Stimulated activated CD8-positive, alpha-beta memory T cell treated with anti-CD3 and anti-CD28 coated beads, Interleukin-4, amount 100 ng/mL, for 1 hour (primary cell): ENCODE measurements at places on chromosomes 2 and 18.

DNA sequence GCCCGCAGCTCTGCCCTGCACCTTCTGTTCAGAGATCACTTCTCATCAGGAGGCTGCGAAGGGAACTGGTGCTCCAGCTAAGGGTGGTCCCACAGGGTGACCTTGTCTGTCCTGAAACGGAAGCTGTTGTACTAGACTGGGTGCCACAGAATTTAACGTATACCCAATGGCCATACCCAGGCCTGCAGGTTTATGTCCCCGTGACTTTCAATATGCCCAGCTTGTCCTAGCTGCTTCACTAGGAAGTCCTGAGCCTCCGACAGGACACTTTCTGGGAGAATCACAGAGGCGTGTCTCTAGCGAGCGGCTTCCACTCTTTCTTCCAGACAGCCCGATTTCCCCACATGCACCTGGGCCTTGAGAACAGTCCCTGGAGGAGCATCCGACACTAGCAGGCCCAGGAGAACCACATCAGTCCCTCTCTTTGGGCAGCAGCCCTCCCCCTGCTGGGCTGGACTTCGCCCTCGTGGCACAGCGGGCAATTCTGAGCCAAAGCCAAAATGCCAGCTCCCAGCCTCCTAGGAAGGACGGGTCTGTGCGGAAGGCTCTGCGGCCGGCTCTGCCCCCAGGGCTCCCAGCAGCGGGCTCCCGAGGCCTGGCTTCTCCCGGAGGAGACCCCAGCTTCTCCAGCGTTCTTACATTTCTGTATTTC, 91.9 kb upstream of the OTOS start:
- no peak for DNase-seq

- DNase-seq = no peak
Observed at GRCh38 chr18:23893653-23894052, 120.9 kb upstream of the TTC39C start.

- no peak for DNase-seq
Observed at GRCh38 chr2:142425551-142425950, 294.7 kb upstream of the LRP1B start.

DNA sequence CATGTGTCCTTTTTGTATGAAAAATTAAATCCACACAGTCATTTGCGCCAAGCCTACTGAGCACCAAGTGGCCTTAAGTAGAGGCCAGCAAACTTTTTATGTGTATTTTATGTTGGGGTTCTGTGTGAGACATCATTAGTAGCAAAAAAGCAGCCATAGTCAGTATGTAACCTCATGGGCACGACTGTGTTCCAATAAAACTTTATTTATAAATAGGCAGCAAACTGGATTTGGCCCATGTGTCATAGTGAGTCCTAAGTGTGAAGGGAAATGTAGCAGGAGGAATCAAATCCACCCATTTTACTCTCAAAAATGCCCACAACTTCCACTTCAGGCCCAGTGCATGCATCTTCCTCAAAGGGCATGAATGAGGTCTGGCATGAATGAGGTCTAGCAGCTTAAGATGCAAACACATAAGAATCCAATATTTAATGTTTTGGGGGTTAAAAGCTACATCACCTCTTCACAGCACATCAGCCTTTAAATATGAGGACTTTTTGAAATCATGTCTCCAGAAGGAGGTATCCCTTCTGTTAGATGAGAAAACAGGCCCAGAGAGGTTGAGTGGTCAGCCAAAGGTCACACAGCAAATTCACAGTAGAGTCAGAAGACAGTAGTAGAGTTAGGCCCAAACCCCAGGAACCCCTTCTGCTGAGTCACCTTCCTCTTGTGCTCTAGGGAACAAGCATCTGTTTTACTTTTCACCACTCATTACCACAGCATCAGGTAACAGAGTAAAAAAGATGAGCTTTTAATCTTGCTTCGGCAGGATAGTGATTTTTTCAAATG, 45.6 kb downstream of the MREG start:
- no peak for DNase-seq

GRCh38 chr2:237642038-237642734, 14.8 kb downstream of the LRRFIP1 start:
- DNase-seq = no peak

- DNase-seq = no peak
Observed at GRCh38 chr2:188320861-188321260, 29.2 kb downstream of the GULP1 start.

GRCh38 chr2:155846259-155846658, 486.3 kb downstream of the NR4A2 start:
- no peak for DNase-seq

DNA sequence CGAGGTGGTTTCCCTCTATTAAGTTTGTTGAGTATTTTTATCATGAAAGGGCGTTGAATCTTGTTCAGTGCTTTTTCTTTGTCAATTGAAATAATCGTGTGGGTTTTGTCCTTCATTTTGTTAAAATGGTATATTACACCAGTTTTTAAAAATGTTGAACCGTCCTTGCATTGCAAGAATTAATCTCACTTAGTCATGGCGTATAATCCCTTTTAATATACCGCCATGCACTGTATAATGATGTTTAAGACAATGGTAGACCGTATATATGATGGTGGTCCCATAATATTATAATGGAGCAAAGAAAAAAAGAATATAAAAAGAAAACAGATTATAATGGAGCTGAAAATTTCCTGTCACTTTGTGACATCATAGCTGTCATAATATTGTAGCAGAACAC, 50.6 kb downstream of the CCDC138 start:
- DNase-seq = no peak

DNA sequence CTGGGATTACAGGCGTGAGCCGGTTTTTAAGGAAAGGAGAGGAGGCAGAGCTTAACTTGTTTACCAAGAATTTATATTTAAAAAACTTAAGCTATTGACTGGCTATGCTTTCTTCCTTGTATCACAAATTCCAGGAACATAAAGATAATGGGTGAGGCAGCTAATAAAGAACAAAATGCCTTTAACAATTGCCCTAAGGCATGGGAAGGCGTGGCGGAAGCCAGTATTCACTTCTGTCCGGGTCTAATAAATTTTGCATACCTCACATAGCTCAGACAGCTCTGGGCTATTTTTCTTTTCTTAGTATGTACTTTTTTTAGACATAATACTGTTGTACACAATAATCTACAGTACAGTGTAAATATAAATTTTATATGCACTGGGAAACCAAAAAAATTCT, 1.0 kb upstream of the LDAH start:
- DNase-seq = no peak

DNA sequence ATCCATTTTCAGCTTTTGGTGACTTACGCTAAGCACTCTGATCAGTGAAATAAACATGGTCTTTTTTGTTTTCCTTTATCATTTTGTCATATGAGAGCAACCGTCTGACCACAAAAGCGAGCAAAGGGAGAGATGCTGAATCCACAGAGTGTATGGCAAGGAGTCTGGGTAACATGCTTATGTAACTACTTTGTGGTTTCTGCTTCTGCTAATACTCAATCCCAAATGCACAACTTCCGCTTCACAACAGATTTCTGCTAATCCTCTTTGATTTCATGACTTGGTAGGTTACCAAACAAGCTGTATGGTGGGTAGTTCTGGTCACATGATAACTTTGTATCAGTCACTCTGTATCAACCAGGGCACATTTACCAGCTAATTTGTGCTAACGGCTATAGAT, 908.4 kb upstream of the CRIM1 start:
- DNase-seq = no peak

DNA sequence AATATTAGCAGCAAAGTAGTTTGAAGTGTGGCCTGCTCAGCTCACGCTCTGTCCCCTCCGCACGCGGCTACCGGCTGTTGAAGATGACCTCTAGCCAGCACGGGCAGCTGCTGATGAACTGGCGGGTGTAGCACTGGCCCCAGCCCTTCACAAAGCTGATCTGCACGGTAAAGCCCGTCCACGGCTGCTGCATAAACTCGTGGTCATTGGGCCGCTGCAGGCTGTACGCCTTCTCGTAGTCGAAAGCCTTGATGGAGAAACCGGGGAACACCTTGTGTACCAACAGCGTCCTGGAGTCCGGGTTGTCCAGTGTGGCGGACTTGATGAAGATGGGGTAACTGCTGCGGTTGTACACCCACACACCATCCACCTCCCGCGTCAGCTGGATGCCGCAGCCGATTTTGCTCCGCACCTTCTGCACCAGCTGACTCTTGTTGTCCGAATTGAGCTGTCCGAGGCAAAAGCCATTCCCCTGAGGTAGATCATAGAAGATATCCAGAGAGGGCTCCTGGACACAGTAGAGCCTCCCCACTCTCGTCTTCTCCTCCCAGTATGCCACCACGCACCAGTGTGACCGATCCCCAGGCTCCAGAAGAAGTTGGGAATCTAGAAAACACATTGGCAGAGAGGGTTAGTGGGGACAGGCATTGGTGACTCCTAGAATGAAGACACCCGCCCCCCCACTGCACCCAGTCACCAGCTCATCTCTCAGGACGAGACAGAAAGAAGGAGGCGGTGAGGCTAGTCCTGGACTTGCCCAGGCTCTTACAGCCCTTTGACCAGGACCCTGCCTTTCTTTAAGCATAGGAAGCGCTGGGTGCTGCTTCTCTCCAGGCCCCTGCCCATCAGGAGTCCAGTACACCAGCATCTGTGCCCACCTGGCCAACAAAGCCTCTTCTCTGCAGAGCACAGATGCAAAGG, 29.2 kb downstream of the SMAD7 start:
- DNase-seq = no peak

GRCh38 chr2:127012215-127012614, 94.7 kb downstream of the BIN1 start:
- DNase-seq = no peak

DNA sequence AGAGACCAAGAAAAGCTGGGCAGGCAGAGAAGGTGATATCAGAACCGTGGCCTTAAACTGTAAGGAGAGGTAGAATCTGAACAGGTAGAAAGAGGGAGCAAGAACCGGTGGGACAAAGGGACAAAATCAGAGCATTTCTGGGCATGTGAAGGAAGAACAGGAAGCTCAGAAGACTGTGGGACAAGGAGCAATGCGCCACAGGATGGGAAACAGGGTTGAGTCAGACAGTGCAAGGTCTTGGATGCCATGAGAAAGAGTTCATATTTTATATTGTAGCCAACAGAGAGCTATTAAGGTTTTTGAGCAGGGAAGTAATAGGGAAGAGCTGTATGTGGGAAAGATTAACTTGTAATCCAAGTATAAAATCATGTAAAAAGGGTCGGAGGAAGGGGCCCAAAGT, 106.4 kb upstream of the UGP2 start:
- no peak for DNase-seq

DNA sequence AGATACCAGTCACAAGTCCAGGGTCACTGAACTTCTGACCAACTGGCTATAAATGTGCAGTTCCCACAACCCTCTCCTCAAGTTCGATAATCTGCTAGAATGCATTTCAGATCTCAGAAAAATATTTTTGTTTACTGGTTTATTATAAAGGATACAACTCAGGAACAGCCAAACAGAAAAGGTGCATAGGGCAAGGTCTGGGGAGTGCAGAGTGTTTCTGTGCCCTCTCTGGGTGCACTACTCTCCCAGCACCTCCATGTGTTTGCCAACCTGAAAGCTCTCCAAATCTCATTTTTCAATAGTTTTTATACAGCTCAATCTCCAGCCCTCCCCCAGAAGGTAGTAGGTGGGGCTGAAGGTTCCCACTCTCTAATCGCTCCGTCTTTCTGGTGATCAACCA, 85.2 kb downstream of the SKA1 start:
- no peak for DNase-seq

DNA sequence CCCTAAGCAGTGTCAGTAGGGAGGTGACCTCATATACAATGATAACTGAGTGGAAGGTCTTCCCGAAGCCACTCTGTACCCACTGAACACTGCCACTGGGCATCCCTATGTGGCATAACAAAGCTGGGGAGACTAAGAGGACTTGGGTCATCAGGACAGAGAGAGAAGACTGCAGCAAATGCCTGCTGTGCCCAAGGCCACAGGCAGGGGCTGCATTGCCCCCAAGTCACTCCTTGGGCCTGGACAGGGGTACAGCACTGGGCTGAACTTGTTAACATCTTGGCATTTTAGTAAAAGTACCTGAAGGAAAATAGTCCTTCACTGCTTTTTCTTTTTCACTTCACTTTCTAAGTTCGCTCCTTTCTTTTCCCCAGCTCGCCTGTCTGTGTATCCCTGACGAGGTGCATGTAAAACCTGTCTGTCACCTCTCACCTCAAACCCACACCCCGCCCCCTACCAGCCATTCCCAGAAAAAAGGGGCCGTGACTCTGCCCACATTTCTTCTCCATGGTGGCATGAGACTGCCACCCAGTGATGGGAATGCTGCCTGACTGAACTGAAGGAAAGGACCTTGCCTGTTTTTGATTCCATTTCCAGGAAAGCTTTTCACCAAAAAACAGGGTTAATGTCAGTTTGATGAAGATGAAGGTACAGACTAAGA, 62.9 kb downstream of the MTHFD2 start:
- DNase-seq = no peak

DNA sequence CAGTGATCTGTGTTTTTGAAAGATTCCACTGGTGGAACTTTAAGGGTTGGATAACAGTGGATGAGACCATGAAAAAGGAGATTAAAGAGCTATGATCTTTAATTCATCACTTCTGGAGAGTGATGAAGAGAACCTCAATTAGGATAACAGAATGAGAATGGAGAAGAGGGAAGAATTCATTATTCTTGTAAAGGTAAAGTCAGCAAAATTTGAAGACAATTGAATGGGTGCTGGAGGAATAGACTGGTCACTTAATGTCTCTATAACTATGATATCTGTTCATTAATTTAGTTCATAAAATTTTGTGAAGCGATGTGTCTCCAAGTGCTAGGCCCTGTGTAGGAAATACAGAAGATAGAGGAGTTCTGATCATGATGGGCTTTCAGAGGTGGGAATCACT, 1013.2 kb upstream of the FANCL start:
- DNase-seq = no peak

DNA sequence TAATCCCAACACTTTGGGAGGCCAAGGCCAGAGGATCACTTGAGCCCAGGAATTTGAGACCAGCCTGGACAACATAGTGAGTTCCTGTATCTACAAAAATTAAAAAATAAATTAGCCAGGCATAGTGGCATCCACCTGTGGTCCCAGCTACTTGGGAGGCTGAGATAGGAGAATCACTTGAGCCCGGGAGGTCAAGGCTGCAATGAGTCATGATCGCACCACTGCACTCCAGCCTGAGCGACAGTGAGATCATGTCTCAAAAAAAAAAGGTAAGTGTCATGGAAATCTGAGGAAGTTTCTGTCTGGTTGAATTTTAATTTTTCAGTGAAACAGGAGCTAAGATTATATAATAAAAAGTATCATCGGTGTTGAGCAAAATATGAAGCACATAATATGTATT, 2.5 kb upstream of the C2orf15 start:
- DNase-seq = no peak

GRCh38 chr2:19900931-19901441, 797 bp downstream of the TTC32 start:
- no peak for DNase-seq

- DNase-seq = no peak
Observed at GRCh38 chr2:144937910-144938709, 418.2 kb upstream of the ZEB2 start.

DNA sequence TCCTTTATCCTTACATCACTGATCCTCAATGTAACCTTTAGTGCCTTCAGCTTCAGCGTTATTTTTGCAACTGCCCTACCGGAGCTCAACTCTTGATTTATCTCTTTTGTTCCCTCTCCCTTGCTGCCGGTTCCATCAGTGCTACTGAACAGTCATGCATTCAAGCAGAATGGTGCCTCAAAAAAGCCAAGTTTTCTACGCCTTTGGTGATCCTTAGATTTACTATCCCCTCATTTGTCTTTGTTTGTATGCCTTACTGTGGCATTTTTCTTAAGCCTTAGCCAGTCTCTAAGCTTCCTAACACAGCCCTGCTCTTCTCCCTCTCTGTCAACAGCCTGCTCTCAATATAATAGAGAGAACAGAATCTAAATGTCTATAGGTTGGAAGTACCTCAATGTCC, 847.7 kb downstream of the CPS1 start:
- DNase-seq = no peak

- no peak for DNase-seq
Observed at GRCh38 chr2:42960842-42961180, 168.4 kb upstream of the HAAO start.
